ENCODE measurements at places on chromosomes 4 and X. TPM values are rescaled to one million over a fixed set of nuclear protein-coding genes. Genes with fewer than 3 reads are reported as not detected.

DNA sequence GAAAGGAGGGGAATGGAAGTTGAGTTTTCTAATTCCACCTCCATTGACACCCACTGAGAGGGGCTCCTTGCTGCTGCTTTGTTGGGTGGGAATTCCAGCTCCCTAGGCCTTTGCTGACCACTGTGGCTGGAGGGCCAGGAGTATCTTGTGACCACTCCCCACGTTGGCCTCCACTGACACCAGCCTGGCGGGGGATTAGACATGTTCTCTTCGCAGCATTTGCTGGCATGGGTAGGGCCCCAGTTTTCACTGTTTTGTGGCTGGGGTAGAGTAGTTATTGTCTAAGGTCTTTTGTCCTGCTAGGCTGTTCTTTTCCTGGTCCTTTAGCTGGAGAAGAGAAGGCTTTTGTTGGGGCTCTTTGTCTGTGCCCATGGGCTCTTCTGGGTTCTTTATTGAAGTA is 116.7 kb downstream of the CDKL5 start:
- no peak for DNase-seq

The TEX13B gene
- polyA plus RNA-seq = not detected

DNA sequence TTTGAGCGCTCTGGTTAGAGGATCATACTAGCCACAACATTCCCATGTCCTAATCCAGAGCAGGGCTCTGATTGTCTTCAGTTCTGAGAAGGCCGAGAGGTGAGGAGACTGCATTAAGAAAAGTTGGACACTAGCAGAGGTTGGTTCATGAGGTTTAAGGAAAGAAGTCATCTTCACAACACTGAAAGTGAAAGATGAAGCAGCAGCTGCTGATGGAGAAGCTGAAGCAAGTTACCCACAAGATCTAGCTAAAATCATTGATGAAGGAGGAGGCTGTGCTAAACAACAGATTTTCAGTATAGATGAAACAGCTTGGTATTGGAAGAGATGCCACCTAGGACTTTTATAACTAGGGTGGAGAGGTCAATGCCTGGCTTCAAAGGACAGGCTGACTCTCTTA is 36.8 kb downstream of the RAP1GDS1 start:
- no peak for DNase-seq

GRCh38 chr4:53781629-53782457 is 190.6 kb upstream of the LNX1 start:
- no peak for DNase-seq

The SCML2 gene
- polyA plus RNA-seq = 4.1 TPM

GRCh38 chr4:45855857-45856256 is 268.0 kb downstream of the GABRG1 start:
- DNase-seq = no peak

- no peak for DNase-seq
Observed at GRCh38 chr4:92129408-92129994, 174.3 kb upstream of the GRID2 start.

The STK32B gene
- polyA plus RNA-seq = 0.20 TPM

The CNGA1 gene
- 0.45 TPM for polyA plus RNA-seq

The ODAPH gene
- polyA plus RNA-seq = 0.19 TPM

The CRLF2 gene
- polyA plus RNA-seq = not detected

- no peak for DNase-seq
Observed at GRCh38 chr4:74794382-74795010, at the start of gene BTC. BTC (minus strand) TSS chr4:74794523; CDS start chr4:74794325, 198 bp downstream.

Measured in SK-N-SH (cell line).